Muscle of back (tissue), 13 donors: ENCODE measurements at places on chromosomes 3 and 15.

DNA sequence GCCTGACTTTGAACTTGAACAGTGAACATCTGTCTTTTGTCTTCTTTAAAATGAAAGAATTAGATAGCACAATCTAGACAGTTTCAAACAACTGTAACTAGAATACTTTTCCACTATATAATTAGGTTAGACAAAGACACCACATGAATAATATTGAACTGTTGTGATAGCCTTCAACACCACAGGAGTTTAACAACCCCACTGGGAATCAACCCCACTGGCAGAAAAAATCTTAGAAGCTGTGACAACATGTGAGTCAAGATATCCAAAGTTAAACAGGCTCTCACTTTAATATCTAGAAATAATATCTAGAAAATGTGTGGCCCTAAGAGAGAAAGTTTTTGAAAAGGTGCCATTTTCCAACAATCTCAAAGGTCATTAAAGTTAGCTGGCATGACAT lies 64.4 kb upstream of the PRICKLE2 start:
- no peak for DNase-seq

DNA sequence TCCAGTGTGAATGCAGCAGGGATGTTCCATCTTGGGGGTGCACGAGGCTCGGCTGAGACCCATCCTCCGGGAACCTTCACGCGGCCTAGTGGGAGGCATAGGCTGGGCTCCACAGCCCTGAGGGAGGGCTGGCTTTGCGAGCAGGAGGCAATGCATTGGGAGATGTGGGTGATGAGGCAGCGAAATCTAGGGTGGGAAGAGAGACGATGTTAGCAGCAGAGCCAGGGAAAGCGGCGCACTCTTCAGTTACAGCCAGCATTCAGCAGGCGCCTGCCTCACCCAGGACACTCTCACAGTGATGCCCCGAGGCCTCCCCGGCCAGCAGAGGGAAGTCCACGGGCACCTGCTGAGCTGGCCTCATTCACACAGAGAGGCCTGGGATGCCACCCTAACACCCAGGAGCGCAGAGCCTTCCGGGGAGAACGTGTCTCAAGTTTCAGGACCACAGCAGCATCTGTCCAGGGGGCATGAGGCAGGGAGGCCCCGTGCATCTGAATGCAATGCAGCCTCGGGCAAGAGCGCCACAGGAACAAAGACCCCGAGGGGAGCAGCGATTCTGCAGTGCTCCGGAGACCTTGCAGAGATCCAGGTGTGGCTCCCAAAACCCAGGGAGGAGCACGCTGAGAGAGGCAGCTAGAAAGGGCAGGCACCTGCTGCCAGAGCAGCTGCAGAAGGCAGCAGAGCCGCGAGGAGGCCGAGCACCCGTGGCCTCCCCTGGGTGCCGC lies 102.4 kb downstream of the NUP210 start:
- DNase-seq, result no peak

DNA sequence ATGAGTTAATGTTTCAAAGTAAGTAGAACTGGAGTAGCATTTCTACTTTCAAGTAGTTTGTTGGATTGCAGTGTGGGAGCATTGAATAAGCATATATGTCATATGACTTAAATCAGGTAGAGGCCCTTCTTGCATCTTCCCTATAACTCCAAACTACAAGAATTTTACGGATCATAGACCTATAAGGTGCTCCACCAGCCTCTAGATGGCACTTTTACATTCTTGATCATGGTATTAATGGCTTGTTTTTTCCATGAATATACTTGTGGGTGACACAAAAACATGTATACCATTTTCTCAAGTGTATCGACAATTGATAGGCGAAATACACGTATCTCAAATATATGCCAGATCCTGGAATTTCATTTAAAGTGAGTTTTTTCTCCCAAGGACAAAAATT lies 311.1 kb downstream of the ZPLD1 start:
- no peak for DNase-seq

GRCh38 chr15:57671636-57672035 lies 34.9 kb upstream of the POLR2M start:
- DNase-seq, result no peak

GRCh38 chr3:188310270-188310710 lies 156.3 kb downstream of the LPP start:
- DNase-seq, result no peak

DNA sequence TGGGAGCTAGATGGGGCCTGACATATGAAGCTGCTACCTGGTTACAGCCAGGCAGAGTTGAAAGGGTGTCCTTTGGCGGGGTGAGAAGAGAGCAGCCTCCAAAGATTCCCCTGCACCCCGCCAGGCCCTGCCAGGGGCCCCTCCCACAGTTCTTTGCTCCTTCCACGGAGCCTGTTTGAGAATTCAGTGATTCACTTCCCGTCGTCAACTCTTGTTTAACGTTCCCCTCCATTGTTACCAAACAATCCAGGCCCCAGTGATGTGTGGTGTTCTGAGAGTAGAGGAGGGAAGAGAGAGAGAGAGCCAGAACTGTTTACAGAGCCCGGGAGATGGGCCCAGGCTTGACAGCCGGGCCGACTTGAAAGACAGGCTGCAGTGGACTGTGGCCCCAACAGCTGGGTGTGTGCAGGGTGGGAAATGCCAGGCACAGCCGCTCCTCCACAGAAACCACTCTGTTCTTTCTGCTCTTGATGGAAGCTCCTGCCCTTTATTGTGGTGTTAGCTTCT lies 81.5 kb downstream of the SMAD3 start:
- DNase-seq, result peak; percentile 42

- DNase-seq, result no peak
Measured at GRCh38 chr15:23503576-23503975, 56.5 kb upstream of the GOLGA6L2 start.

- no peak for DNase-seq
Measured at GRCh38 chr3:115071166-115071565, 75.9 kb downstream of the ZBTB20 start.

DNA sequence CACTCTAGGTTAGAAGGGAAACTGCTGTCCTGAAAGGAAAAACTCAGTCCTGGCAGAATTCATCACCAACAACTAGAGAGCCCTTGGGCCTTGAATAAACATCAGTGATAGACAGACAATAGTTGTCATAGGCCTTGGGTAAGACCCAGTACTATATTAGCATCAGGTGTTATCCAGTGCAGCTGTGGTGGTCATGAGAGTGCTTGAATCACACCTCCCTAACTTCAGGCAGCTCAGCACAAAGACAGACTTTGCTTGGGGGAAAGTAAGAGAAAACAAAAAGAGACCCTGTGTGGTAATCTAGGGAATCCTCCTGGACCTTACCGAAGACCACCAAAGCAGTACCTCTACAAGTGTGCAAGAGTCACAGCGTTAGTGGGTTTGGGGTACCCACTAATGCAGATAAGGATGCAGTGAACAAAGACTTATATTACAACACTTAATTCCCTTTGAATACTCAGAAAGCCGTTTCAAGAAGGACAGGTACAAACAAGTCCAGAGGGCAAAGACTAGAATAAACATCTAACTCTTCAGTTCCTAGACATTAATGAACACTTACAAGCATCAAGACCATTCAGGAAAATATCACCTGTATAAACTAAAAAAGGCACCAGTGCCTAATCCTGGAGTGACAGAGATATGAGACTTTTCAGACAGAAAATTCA lies 332.3 kb upstream of the EPHA3 start:
- DNase-seq, result no peak

DNA sequence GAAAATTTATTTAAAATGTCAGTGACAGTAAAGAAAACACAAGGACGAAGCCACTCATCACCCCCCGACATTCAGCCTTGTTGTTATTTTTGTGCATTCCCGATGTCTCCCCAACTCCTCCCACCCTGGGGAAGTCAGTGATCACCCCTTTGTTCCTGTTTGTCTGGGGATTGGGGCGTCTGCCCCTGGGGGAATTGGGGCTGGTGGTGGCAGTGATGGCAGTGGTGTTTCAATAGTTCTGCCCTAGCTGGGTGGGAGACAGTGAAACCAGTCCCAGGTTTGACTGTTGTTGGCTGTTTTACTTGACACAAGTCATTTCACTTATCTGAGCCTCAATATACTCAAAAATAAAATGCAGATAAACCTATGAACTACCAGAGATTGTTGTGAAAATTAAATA lies 33.5 kb downstream of the IRAK2 start:
- DNase-seq, result no peak

DNA sequence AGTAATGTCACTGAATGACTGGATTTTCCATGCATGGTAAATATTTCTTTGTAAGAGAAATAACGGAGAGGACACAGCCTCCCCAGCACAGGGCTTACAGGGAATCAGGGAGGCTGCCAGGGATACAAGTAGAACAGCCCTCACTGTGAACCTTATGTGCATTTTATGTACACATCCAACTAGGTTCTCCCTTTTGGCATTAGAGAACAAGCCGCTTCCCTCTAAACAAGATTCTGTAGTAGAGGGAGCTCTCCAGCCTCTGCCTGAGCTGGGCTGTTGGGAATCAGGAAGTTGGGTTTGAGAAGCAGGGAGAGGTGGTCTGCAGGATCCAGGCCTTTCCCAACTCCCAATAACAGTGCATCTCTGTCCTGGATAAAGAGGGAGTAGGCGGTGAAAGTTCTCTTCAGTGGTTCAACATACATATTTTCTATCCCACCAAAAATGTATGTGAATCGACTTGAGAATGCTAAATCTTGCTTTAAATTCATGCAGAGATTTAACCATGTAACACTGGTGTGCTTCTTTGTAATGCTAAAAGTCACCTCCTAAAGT lies 83.7 kb downstream of the ARNT2 start:
- no peak for DNase-seq

- no peak for DNase-seq
Measured at GRCh38 chr3:171011109-171011872, 15.2 kb downstream of the SLC2A2 start.

DNA sequence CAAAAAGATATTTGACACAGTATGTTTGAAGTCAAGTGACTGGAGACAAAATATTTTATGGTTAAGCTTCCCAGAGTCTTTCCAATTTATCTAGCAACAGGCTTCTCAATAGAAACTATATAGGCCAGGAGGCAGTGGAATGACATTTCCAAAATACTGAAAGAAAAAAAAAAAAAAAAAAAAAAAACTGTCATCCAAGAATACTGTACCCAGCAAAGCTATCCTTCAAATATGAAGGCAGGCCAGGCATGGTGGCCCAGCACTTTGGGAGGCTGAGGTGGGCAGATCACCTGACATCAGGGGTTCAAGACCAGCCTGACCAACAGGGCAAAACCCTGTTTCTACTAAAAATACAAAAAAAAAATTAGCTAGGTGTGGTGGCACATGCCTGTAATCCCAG lies 20.9 kb downstream of the NME9 start:
- DNase-seq, result no peak

DNA sequence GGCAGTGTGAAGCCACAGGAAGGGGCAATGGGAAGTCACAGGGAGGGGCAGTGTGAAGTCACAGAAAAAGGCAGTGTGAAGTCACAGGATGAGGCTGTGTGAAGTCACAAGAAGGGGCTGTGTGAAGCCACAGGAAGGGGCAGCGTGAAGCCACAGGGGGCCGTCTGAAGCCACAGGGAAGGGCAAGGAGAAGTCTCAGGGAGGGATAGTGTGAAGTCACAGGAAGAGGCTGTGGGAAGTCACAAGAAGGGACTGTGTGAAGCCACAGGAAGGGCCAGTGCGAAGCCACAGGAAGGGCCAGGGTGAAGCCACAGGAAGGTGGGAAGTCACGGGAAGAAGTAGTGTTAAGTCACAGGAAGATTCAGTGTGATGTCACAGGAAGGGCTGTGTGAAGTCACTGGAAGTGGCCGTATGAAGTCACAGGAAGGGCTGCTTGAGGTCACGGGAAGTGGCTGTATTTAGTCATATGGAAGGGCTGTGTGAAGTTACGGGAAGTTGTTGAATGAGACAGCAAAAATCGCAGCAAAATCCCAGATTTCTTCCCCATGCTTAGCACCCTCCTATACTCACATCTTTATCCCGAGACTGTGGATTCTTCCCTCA lies 38.6 kb downstream of the GASK1A start:
- no peak for DNase-seq

- no peak for DNase-seq
Measured at GRCh38 chr3:151789853-151790463, 24.0 kb upstream of the AADAC start.

DNA sequence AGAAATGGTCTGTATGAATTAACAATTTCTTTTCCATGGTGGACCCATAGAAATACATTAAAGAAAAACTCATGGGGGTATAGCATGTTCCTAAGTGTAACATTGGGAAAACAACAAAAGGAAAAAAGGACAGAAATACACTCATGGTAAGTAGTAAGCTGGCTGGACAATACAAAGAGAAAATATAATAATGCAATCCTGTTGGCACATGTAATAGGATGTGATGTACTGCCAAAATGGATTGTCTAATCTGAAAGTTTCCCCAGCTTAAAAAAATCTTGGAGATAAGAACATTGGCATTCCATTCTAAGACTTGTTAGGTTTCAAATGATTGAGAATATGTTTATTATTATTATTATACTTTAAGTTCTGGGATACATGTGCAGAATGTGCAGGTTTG lies 128.1 kb downstream of the MBNL1 start:
- DNase-seq, result no peak

DNA sequence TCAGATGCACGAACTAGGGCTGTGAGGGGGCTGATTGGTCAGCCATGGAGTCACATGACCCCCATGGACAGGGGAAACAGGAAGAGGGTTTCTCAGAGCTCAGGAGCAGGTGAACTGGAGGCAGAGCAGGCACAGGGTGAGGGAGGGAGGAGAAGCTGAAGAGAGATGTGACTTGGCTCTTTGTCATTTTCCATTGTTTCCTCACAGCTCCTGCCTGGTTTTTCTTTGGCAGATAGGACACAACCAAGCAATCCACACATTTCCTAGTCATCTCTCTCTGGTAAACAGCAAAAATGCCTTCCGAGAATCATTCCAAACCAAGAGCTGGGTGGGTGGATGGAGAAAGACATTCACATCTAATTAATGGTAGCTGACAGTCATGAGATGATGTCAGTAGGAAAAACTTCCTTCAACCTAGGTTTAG lies 43.4 kb upstream of the LMCD1 start:
- DNase-seq, result no peak

- no peak for DNase-seq
Measured at GRCh38 chr3:197737319-197737649, 580 bp upstream of the RUBCN start.

DNA sequence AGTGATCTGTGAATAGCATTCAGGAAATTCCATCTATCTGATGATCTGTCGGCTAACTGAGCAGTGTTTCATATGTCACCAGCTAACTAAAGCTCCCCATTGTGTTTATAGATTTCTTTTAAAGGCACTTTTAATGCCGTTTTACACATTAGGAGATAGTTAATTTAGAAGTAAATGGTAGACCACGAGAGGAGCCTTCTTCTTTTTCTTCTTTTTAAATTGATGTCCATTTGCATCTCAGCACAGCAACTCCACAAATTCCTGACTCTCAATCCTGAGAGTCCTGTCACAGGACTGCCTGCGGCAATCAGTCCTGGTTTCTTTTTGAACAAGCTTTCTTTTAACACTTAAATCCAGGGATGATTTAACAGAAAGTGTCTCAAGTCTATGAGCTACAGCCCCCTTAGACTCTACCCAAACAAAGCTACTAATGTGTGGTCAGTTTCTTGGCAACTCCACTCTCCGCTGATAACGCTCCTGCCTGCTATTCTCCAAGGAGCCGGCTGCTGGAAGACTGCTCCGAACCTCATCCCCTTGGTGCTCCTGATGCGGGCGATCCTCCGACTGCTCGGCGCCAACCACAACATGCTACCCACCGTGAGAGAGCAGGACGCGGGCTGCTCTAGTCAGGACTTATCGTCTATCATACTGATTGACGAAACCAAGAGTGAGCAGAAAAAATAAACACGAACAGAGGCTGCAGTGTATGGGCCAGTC lies 421.4 kb downstream of the MECOM start:
- DNase-seq, result peak; percentile 46
